Mammary epithelial cell (primary cell): ENCODE measurements at places on chromosomes 5 and 9. TPM values are rescaled to one million over a fixed set of nuclear protein-coding genes. Genes with fewer than 3 reads are reported as not detected.

DNA sequence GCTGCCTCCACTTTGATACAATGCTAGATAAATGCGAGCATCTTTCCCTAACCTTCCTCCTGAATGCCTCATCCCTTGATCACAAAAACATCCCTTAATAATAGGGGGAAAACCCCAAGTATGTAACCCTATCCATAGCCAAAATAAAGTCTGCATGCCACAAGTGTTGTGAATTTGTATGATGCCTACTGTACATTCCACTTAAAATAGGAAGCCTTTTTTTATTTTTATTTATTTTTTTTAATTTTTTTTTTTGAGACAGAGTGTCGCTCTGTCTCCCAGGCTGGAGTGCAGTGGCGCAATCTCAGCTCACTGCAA is 207.0 kb downstream of the AOPEP start:
- DNase-seq: no peak

GRCh38 chr5:122163121-122164069 is 34.0 kb downstream of the ZNF474 start:
- peak; percentile 95 for DNase-seq

DNA sequence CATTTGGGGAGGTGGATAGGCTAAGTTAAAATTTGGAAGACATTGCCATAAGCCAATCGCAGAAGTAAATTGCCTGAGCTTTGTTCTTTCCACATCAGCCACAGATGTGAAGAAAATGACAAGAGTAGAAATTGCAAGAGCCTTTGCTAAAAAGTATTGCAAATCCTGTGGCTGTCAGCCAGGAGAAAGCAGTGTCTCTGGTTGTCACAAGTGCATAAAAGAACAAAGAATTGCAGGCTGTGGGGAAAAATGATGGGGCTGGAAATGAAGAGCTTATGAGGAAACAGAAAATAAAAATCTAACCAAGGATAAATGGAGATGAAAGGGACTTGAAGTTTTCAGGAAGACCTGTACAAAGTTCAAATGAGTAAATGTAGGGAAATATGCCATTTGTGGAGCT is 344.8 kb downstream of the CSNK1G3 start:
- DNase-seq: no peak

GRCh38 chr5:139422307-139422893 is 16.9 kb downstream of the DNAJC18 start:
- peak; percentile 57 for DNase-seq

The FOXD4 gene
- total RNA-seq: 0.67 TPM

GRCh38 chr5:21931116-21931515 is 922.0 kb downstream of the CDH12 start:
- no peak for DNase-seq

DNA sequence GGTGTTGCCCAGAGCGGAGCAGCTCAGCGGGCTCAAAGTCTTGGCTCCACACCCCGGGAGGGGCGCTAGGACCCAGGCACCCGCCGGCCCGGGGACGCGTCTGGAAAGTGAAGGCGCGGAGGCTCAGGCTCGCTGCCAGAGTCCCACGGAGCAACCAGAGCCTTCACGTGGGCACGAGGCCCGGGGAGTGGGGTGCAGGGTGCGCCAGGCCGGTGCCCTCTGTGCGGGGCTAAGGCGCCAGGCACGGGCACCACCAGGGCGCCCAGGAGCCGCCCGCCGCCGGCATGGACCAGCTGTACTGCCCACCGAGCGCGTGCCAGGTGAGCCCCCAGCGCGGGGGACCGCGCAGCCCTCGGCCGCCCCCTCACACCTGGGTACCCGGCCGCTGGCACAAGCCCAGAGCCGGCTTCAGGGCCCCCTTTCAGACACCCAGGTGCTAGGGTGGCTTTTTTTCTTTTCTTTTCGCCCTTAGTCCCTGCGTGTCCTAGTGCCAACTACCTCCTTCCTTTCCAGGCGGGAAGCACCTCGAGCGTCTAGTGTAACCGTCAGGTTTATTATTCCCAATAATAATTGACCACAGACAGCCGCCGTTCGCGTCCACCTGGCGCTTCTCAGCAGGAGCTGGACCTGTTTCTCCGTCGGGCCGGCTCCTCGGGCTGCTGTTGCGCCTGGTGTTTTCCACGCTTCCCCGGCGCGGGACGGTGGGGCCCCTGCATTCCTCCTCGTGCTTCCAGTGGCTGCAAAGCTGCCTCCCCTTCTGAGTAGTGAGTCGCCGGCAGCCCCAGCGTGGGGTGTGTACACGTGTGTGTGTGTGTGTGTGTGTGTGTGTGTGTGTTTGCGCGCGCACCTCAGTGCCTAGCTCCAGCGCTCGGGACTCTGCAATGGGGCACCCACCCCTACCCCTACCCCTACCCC is 30.1 kb upstream of the PDE8B start:
- no peak for DNase-seq

DNA sequence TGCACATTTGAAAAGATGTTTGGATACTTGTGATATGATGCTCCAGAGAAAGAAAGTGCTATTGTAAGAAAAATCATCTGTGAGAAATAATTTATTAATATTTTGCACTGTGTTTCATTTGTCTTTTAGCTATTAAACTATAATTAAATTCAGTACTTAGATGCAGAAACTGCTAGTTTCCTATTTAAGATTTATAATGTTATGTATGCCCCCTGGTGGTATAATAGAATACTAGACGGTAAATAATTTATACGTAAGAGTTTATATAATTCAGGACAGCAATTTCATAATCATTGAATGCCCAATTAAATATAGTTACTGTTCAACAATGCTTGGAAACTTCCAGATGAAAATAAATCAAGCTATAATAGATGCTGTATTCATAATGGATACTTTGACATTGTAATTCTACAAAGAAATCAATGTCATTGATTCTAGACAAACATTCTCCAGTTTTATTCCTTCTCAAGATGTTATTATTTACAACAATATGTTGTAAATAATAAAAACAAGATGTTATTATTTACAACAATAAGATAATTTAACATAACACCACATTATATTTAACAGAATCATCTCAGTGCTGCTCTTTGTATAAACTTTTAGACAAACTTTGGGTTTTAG is 101.0 kb downstream of the TMEM232 start:
- peak; percentile 2 for DNase-seq

GRCh38 chr9:109328978-109329637 is 8.2 kb upstream of the EPB41L4B start:
- peak; percentile 96 for DNase-seq

DNA sequence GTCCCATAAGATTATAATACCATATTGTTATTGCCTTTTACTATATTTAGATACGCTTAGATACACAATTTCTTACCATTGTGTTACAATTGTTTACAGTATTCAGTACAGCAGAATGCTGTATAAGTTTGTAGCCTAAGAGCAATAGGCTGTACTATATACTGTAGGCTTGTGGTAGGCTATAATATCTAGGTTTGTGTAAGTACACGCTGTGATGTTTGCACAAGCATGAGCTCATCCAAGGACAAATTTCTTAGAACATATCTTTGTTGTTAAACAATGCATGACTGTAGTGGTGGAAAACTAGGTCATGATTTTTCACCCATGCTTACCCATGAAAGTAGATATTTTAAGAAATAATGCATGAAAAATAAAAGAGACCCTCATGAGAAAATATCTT is 509.4 kb upstream of the CDH18 start:
- no peak for DNase-seq

The GRM6 gene
- total RNA-seq: not detected

- no peak for DNase-seq
These were observed 133.8 kb upstream of the DAB2 start for GRCh38 chr5:39558541-39558940.

The ANKRA2 gene
- 25.3 TPM for total RNA-seq
